Cerebellum (tissue), 4 donors: ENCODE measurements at places on chromosomes 13 and 19. TPM values are rescaled to one million over a fixed set of nuclear protein-coding genes. Genes with fewer than 3 reads are reported as not detected.

MAG gene
- total RNA-seq = 0.91 TPM

LNX2 gene
- 16.6 TPM for total RNA-seq

NFIX gene
- 62.8 TPM for total RNA-seq

SIGLEC9 gene
- total RNA-seq = 1.6 TPM

ANGPTL8 gene
- total RNA-seq = not detected

PPP1R12C gene
- 14.0 TPM for total RNA-seq

TPRX2 gene
- not detected for total RNA-seq

ZNF575 gene
- 0.27 TPM for total RNA-seq

RBM42 gene
- 9.6 TPM for total RNA-seq

ZNF253 gene
- total RNA-seq = 47.6 TPM

PTGER1 gene
- total RNA-seq = 0.27 TPM
